ENCODE measurements at places on chromosomes 13 and 19. TPM values are rescaled to one million over a fixed set of nuclear protein-coding genes. Genes with fewer than 3 reads are reported as not detected.

The PALM3 gene
- total RNA-seq = not detected

The RNF113B gene
- total RNA-seq = not detected

The SYNE4 gene
- 2.9 TPM for total RNA-seq

The CHMP2A gene
- 108 TPM for total RNA-seq

The PEAK3 gene
- total RNA-seq = not detected

The PSG11 gene
- not detected for total RNA-seq

GRCh38 chr19:5189318-5189607 lies 151.3 kb downstream of the PTPRS start:
- no peaks in the 10 kb centered on the region for H3K4me1 ChIP-seq
- no peak overlapping the region for H3K4me3 ChIP-seq
- no peak for DNase-seq
- H3K27me3 ChIP-seq = no peaks in the 10 kb centered on the region

GRCh38 chr13:64186071-64186470 lies 2770.4 kb upstream of the PCDH20 start:
- DNase-seq = no peak
- H3K27me3 ChIP-seq = no peaks in the 10 kb centered on the region
- no peak overlapping the region for H3K4me3 ChIP-seq
- H3K4me1 ChIP-seq = no peaks in the 10 kb centered on the region
- H3K27ac ChIP-seq = no peak overlapping the region

- H3K36me3 ChIP-seq = no peaks in the 10 kb centered on the region
- H3K27me3 ChIP-seq = no peaks in the 10 kb centered on the region
- DNase-seq = no peak
- H3K4me1 ChIP-seq = no peaks in the 10 kb centered on the region
These were observed 19.5 kb downstream of the ADGRE2 start for GRCh38 chr19:14758816-14759215.

DNA sequence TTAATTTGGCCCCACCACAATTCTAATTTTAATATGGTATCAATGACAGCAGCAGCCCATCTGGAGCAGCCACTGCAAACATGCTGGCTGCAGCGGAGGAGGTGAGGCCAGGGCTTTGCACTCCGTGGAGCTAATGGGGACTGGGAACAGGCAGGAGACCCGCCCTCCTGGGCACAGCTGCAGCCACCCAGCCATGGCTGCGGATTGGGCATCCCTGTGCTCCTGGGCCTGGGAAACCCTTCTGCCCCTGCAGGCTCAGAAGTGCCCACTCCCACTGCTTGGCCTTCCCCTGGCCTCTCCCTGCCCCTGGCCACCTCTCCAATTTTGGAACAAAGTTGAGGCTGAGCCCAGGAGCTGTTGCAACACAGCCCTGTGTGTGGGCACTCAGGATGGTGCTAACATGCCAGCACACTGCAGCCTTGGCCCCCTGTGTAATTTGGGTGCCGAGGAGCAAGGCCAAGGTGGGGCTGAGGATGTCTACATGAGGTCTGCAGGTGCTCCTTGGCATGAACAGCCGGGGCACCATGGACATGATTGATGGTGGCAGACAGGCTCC lies 123.6 kb downstream of the PCDH9 start:
- no peaks in the 10 kb centered on the region for H3K4me1 ChIP-seq
- H3K27ac ChIP-seq = no peak overlapping the region
- no peak overlapping the region for H3K4me3 ChIP-seq
- H3K36me3 ChIP-seq = no peaks in the 10 kb centered on the region
- no peaks in the 10 kb centered on the region for H3K27me3 ChIP-seq

- H3K27me3 ChIP-seq = peaks cover 20% of the 10 kb centered on the region
- H3K27ac ChIP-seq = no peak overlapping the region
- H3K4me1 ChIP-seq = peaks cover 5% of the 10 kb centered on the region
- H3K4me3 ChIP-seq = no peak overlapping the region
- DNase-seq = no peak
These were observed 5.6 kb downstream of the NANOS2 start for GRCh38 chr19:45908956-45909355.

DNA sequence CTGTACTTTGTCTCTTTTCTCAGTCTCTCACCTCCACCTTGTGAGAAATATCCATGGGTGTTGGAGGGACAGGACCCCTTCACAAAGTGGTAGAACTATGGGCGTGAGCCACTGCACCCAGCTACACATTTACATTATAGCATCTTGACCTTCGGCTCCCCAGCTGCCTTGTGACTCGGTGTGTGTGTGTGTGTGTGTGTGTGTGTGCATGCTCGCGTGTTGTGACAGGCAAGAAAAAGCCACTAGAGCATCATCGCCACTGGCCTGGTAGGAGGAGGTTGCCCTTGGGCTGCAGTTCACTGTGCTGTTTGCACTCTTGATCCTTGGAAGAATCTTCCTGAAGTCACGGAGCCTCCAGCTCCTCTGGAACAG lies 13.7 kb upstream of the ZNF888 start:
- H3K36me3 ChIP-seq = peaks cover 62% of the 10 kb centered on the region
- no peak overlapping the region for H3K4me3 ChIP-seq
- no peaks in the 10 kb centered on the region for H3K27me3 ChIP-seq
- peaks cover 24% of the 10 kb centered on the region for H3K4me1 ChIP-seq
- no peak overlapping the region for H3K27ac ChIP-seq

GRCh38 chr19:18849838-18850400 lies 18.2 kb downstream of the UPF1 start:
- peaks cover 57% of the 10 kb centered on the region for H3K36me3 ChIP-seq
- peak overlapping the region; percentile 32 for H3K4me3 ChIP-seq
- H3K27ac ChIP-seq = peak overlapping the region; percentile 54
- no peak for DNase-seq

DNA sequence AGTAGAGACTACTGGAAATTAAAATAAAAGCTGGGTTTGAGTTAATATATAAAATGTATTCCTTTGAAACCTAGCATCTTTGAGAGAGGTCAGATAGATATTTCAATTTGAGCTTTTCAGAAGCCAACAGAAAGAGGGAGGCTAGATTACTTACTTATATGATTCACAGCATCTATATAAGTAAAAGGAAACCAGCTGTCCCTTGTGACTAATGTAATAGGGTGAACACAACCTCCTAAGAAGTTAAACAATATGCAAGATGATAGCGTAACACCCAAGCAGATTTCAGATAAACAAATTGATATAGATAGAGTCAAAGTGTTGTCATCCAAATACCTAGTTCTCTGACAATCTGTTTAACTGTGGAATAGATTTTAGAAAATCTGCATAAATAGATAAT lies 393.5 kb upstream of the GPC6 start:
- no peak overlapping the region for H3K4me3 ChIP-seq
- H3K27me3 ChIP-seq = no peaks in the 10 kb centered on the region
- no peak for DNase-seq
- no peak overlapping the region for H3K27ac ChIP-seq
- no peaks in the 10 kb centered on the region for H3K36me3 ChIP-seq

GRCh38 chr19:14502334-14503092 lies 6.6 kb upstream of the GIPC1 start:
- peaks cover 20% of the 10 kb centered on the region for H3K4me1 ChIP-seq
- no peak overlapping the region for H3K4me3 ChIP-seq
- no peaks in the 10 kb centered on the region for H3K36me3 ChIP-seq
- H3K27me3 ChIP-seq = peaks cover 8% of the 10 kb centered on the region

- no peak for DNase-seq
- no peaks in the 10 kb centered on the region for H3K27me3 ChIP-seq
- no peaks in the 10 kb centered on the region for H3K4me1 ChIP-seq
- no peak overlapping the region for H3K27ac ChIP-seq
These were observed 93.7 kb downstream of the FRY start for GRCh38 chr13:32125221-32125689.

DNA sequence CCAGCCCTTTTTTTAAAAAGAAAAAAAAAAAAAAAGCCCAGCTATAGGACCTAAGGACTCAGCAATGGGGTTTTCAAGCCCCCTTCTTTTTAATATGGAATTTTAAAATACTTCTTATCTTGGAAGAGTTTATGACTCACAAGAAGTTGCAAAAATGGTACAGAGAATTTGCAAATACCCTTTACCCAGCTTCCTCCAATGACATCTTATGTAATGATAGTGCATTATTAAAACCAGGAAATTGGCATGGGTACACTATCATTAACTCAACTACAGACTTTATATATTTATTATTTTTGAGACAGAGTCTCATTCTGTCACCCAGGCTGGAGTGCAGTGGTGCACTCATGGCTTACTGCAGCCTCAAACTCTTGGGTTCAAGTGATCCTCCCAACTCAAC lies 16.1 kb downstream of the TMEM38A start:
- no peaks in the 10 kb centered on the region for H3K27me3 ChIP-seq
- no peak for DNase-seq
- H3K27ac ChIP-seq = no peak overlapping the region
- H3K4me3 ChIP-seq = no peak overlapping the region
- no peaks in the 10 kb centered on the region for H3K36me3 ChIP-seq

- H3K27ac ChIP-seq = peak overlapping the region; percentile 98
- H3K27me3 ChIP-seq = no peaks in the 10 kb centered on the region
- peaks cover 67% of the 10 kb centered on the region for H3K4me1 ChIP-seq
- H3K36me3 ChIP-seq = peaks cover 27% of the 10 kb centered on the region
These were observed 11.6 kb upstream of the JUND start for GRCh38 chr19:18292810-18293641.

DNA sequence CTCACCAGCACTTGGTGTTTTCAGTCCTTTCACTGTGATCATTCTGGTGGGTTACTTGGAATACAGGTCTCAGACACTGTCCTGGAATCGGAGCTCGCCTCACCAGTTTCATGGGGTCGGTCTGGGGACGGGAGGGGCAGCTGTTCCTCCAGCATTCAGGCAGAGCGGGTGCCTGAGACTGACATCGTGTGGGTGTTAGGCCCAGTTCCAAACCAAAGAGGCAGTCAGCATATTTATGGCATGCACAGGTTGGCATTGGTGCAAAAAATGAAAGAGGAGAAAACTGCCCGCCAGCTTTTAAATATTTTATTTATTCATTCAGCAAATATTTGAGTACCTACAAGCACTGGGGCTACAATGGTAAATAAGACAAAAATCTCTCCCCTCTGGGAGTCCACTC lies 20.1 kb downstream of the PLEKHF1 start:
- H3K27me3 ChIP-seq = no peaks in the 10 kb centered on the region
- peaks cover 47% of the 10 kb centered on the region for H3K4me1 ChIP-seq
- peak overlapping the region; percentile 66 for H3K27ac ChIP-seq
- no peak for DNase-seq
- H3K4me3 ChIP-seq = no peak overlapping the region

- DNase-seq = no peak
- no peaks in the 10 kb centered on the region for H3K4me1 ChIP-seq
- no peak overlapping the region for H3K27ac ChIP-seq
- H3K27me3 ChIP-seq = no peaks in the 10 kb centered on the region
- no peaks in the 10 kb centered on the region for H3K36me3 ChIP-seq
- H3K4me3 ChIP-seq = no peak overlapping the region
These were observed 683.4 kb downstream of the PCDH9 start for GRCh38 chr13:66546534-66547379.

DNA sequence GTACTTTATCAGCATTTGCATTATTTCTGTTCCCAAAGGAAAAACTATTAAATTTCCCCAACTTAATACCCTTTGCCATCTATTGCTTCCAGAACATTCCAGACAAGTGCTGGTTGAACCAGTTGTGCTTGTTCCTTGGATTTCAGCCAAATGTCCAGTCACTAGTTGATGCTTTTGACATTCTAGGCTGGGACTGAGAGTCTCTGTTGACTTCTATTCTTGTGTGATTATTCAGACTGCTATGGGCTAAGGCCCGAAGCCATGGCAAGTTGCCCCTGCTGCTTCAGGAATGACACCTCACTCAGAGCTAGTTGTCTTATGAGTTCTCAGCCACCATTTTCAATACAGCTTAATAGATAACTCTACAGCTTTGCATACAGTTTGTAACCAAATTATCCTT lies 458.1 kb upstream of the ARGLU1 start:
- no peak overlapping the region for H3K4me3 ChIP-seq
- H3K27ac ChIP-seq = no peak overlapping the region
- no peaks in the 10 kb centered on the region for H3K27me3 ChIP-seq

DNA sequence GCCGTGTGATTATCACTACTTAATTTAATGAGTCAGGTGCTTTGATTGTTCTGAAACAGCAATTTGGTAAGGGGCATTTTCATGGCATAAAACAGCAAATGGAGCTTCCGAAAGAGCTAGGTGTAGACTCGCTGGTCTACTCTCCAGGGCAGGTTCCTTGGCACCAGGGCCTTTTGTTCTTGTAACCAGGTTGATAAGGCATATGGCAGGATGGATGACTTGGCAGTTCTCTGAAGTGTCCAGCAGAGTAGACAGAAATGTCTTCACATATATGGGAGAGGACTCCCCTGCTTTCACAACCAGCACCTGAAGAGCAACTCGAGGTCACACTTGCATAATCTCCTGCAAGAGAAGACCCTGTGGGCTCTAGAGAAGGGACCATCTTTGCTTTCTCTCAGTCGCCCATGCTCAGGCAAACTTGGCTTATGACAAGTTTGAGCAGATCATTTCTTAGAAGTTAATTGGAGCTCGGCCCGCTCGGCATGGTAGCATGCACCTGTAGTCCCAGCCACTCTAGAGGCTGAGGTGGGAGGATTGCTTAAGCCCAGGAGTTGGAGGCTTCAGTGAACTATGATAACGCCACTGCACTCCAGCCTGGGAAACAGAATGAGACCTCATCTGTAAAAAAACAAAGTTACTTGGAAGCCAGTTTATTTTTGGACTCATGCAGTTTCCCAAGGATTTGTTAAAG lies 23.3 kb upstream of the WASF3 start:
- H3K27ac ChIP-seq = no peak overlapping the region

DNA sequence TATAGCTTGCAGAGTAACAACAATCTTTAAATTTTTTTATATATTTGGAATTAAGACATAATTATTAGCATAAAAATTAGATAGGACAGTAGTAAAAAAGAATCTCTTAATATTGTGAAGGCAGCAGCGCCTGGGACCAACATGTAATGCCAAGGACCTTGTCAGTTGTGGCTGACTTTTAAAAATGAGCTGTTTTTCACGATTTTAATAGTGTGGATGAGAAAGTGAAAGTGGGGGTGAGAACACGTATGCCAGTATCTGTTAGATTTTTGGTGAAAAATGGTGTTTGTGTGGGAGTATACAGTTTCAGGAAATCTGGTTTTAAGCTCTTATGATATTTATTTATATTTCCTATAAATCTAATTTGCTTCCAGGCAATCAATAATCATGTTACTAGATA lies 125.2 kb downstream of the LMO7 start:
- H3K36me3 ChIP-seq = peaks cover 15% of the 10 kb centered on the region
- no peaks in the 10 kb centered on the region for H3K27me3 ChIP-seq
- H3K4me1 ChIP-seq = peaks cover 40% of the 10 kb centered on the region
- peak overlapping the region; percentile 34 for H3K27ac ChIP-seq
- peak overlapping the region; percentile 81 for H3K4me3 ChIP-seq

- H3K36me3 ChIP-seq = peaks cover 18% of the 10 kb centered on the region
- no peak for DNase-seq
- H3K4me3 ChIP-seq = no peak within 1 kb of the TSS
- H3K4me1 ChIP-seq = peaks cover 7% of the 10 kb centered on the region
These were observed at the start of gene AMH for GRCh38 chr19:2249010-2249866. Gene AMH (plus strand): TSS chr19:2249323. CDS start chr19:2249333, 10 bp downstream.
